ENCODE measurements at places on chromosomes 5 and 9.

GRCh38 chr5:68435611-68436010, 220.1 kb downstream of the PIK3R1 start:
- DNase-seq, result no peak

GRCh38 chr9:83920469-83920926, 734 bp downstream of the KIF27 start:
- DNase-seq, result peak; percentile 5

GRCh38 chr5:116681334-116682013, 106.9 kb upstream of the SEMA6A start:
- DNase-seq, result no peak

- DNase-seq, result no peak
These were observed 79.6 kb upstream of the KLF4 start for GRCh38 chr9:107569174-107569573.

- DNase-seq, result no peak
These were observed 7.6 kb downstream of the HDHD3 start for GRCh38 chr9:113368982-113369854.

DNA sequence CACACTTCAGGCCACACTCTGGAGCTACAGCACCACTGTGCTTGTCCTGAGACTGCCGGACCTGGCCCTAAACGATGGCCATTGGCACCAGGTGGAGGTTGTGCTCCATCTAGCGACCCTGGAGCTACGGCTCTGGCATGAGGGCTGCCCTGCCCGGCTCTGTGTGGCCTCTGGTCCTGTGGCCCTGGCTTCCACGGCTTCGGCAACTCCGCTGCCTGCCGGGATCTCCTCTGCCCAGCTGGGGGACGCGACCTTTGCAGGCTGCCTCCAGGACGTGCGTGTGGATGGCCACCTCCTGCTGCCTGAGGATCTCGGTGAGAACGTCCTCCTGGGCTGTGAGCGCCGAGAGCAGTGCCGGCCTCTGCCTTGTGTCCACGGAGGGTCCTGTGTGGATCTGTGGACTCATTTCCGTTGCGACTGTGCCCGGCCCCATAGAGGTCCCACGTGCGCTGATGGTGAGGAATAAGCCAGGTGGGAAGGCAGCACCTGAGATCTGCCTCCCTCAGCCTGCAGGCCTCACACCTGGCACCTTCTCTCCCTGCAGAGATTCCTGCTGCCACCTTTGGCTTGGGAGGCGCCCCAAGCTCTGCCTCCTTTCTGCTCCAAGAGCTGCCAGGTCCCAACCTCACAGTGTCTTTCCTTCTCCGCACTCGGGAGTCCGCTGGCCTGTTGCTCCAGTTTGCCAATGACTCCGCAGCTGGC, 14.7 kb downstream of the CRB2 start:
- no peak for DNase-seq

GRCh38 chr5:143870871-143871632, 59.1 kb downstream of the HMHB1 start:
- DNase-seq, result no peak

DNA sequence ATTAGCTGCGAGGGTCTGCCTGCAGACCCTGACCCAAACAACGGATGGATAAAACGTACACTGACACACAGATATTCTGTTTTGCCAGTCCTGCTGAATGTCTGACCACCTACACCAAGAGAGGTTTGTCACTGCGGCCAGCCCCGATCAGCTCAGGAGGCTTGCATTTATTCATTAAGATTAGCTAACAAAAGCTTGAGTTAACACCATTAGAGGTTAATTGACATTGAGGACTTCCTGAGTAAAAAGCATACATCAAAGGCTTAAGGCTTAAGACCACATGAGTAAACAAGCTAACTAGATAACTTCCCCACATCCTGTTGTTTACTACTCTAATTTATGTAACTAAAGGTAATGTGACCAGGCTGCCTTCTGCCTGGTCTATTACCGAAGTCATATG, 198.1 kb upstream of the TRPC7 start:
- DNase-seq, result no peak

- no peak for DNase-seq
These were observed 63.1 kb downstream of the MTMR12 start for GRCh38 chr5:32249668-32250067.

DNA sequence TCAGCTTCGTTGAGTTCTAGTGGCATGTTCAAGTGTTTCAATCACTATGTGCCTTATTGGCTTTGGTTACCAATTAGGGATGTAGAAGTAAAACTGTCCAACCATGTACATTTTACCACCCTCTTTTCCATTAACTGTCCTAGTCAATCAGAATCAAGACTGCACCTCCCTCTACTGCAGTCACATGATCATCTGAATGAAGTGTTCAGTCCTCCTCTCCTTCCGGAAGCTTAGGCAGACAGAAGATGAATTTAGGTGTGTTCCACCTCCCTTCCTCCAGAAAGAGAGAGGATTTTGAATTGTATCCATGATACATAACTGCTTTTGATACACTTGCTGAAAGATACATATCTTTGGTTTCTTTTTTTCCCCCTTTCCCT, 133.7 kb downstream of the ERCC6L2 start:
- DNase-seq, result no peak

DNA sequence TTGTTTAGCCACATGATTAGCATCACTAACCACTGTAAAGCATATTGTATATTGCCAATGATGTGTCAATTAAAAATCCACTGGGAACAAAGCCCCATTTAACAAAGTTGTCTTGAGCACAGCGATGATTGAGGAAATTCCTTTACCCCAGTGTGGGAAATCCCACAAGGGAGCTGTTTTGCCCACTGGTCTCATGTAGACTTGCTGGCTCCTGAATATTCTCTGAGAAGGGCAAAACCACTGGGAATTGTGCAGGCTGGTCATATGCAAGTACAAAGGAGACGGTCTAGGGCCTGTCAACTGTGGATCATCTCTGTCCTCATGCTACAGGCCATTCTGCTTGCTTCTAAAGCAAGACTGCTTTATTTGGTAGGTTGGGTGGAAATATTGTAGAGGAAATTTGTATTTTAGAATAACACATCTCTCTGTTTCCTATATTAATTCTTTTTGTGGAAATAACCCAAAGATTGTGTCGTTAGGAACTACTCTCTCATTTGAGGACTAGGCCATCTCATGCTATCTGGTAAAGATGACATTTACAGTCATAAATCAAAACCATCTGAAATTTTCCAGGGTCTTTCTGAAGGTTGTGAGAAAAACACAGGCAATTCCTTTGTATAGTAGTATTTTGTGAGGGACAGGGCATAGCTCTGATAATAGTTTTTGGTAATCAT, 60.2 kb downstream of the PARP8 start:
- no peak for DNase-seq

DNA sequence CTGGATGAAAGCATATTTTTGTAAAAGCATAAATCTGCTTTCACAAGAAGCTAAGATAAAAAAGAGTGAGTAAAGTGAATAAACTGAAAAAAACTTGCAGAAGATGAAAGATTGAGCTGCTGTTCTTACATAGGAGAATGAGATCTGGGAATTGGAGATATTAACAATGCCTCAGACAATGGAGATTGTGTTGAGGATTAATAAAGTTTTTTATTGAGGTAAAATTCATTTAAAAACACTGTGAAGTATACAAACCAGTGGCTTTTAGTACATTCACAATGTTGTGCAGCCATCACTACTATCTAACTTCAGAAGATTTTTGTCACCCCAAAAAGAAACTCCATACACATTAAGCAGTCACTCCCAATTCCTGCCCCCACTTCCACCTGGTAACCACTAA, 19.7 kb upstream of the UBLCP1 start:
- DNase-seq, result no peak

DNA sequence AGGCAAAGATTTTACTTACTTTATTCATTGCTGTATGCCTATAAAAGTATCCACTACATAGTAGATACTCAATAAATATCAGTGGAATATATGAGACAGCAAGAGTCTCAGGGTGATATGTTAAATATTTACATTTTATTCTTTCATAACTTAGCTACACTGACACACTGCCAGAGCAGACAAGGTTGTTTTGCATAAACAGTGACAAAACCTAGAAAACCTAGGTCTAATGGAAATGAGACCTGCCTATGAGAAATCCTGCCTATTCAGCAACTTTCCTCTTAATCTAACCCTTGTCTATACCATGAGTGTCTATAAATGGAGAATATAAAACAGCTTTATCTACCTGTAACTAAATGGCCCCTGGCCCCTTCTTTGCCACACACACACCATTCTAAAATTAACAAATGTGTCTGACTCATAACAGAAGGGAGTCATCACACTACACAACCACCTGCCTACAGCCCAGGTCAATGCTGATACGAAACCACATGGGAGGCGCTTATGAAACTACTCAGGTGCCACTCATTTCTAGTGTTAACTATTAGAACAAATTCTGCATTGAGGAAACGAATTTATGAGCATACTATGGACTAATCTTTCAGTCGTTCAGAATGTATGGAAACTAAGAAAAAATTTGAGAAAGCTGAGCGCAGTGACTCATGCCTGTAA, 60.3 kb downstream of the UBAP2 start:
- DNase-seq, result no peak

DNA sequence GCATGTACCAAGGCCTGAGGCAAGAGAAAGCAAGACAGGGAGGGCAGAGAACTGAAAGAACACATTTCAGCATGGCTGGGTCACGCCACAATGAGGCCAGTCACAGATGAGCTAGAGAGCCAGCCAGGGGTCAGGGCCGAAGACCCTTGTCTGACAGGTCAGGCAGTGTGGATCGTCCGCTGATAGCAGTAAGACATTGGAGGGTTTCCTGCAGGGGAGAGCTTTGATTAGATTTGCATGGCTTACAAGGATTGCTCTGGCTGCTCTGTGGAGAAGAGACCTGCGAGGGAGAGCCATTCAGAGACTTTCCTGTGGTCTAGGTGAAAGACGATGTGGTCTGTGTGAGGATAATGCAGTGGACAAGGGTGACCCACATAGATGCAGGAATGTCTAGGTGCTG, 93.1 kb downstream of the RALGPS1 start:
- DNase-seq, result no peak

DNA sequence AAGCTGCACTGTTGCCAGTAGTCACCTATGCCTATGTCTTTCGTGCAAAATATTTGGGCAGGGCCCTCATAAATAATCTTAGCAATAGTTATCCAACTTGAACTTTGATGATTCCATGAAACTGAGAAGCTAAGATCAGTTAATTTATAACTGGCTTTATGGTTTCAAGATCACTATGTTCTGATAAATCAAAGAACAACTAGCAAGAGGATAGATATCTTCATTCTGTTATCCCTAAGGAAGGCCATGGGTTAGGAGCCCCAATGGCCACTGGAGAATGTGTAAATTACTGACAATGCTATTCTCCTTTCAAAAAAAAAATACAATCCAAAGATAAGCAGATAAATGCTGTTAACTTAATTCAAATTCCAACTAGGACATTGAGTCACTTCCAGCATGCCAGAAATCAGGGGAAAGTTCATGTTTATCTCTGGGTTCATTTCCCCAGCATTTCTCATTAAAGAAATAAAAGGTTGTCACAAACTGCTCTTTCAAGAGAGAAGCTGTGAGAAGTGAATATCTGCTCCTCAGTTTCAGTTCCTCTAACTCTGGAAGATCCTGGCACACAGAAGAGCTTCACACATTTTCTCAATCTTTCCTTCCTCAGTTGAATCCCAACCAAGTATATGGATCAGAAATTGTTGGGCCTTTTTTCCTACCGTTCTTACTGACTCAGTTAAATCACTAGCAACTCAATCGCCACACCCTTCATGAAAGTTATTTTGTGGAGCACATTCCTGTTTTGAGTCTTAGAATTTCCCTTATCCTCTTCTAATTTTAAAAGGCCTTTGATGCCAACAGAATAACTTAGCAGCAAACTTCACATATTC, 59.6 kb upstream of the SLC1A1 start:
- DNase-seq, result no peak

DNA sequence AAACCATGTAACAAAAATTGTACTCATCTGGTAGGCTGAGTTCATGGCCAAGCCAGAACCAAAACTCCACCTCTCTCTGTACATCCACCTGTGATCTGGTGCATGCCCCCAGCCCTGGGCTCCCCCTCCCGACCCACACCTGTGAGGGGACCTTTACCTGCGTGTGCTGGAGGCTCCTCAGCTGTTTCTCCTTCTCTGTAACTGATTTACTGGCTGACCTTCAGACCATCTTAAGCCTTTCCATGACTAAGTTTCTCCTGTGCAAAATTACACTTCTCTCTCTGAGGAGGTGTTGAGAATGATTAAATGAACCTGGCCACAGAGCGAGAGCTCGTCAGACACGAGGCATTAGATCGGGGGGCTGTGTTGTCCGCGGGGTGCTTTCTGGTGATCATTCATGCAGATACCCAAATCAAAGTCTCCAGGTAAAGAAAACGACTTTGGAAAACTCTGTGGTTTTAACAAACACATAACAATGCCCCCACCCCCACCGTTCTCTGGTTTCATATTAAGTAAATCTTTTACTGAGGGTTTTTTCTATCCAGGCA, 136.4 kb downstream of the SEMA5A start:
- DNase-seq, result no peak

- no peak for DNase-seq
These were observed 49.8 kb downstream of the SYK start for GRCh38 chr9:90851444-90851843.

DNA sequence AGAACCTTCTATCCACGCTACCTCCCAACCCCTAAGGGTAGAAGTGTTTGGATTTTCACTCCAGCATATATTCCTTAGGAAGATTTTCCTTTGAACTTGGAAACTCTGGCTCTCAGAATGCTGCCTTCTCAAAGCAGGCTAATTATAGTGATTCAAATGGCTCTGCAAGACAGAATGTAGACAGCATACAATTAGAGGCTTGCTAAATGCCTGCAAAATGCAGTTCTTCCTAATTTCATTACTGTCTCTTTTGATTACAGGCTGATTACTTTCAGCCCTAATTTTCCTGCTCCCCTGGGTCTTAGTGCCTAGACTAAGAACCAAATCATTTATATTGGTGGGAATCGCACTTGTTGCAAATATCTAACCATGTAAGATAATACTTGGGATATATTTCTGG, 50.8 kb downstream of the ANKDD1B start:
- DNase-seq, result no peak

DNA sequence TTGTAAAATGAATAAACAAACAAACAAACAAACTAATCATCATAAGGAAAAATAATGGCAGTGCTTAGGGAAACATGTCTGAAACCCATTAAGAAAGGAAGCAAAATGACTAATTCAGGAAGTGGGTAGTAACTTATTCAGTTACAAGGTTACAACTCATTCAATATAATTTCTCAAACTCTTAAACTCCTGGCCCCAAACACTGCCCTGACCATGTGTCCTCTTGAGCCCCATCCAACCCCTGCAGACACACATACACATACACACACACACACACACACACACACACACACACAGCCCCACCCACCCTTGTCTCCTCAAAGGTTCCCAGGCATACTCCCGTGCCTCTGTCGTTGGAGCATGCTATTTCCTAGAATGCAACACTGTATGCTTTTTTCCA, 193.9 kb downstream of the SEC61B start:
- no peak for DNase-seq

Data from iPS DF 6.9 (cell line).